ENCODE measurements at places on chromosomes 1 and 21.

DNA sequence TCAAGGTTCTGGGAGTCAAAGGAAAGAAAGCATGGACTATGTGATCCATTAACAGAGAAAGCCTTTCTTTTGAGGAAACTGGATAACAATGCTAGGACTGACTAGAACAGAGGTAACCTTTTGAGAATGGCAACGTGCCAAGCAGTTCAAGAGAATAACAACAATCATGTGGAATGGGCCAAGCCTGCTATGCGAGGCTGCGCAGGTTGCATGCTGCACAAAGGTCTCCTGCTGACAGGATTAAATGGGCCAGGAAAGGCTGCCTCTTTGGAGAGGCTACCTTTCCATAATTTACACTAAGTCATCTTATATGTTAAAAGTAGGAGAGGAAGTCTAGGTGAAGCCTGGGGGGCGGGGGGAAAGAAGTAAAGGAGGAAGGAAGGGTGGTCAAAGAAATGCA, 5.8 kb downstream of the PCNX2 start:
- no peak for DNase-seq

- no peak for DNase-seq
Measured at GRCh38 chr1:41957568-41957967, 38.8 kb upstream of the HIVEP3 start.

DNA sequence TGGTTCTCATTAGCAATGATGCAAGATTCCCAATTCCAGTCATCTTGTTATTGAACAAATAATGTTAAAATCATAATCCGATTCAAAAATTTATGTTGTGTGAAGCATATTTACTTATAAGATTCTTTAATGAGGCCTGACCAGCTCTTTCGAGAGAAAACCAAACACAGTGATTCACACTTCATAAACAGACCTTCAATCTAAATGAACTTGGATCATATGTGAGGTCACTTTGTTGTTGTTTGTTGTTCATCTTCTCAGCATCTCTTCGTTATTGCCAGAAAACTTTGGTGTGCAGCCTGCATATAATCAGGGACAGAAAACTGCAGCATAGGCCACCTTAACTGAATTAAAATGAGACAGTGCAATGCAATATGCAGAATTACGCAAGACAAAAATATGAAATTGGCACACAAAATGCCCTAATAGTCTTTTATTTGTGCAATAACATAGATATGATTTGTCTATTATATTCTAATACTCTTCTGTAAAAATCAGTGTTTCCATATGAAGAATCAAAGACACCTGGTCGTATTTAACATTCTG, 30.1 kb downstream of the NCAM2 start:
- no peak for DNase-seq

DNA sequence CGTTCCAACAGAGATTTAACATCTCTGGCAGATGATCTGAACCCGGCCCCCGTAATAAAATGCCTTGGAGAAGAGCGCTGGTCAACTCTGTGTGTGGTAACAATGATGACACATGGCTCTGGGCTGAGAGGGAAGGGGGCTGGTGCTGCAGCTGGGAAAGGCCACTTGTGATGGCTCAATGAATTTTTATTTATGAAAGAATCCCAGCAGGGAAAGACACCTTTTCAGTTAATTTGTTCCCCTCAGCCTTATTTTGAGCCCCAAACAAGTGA, 59.4 kb downstream of the SYT6 start:
- DNase-seq: no peak

DNA sequence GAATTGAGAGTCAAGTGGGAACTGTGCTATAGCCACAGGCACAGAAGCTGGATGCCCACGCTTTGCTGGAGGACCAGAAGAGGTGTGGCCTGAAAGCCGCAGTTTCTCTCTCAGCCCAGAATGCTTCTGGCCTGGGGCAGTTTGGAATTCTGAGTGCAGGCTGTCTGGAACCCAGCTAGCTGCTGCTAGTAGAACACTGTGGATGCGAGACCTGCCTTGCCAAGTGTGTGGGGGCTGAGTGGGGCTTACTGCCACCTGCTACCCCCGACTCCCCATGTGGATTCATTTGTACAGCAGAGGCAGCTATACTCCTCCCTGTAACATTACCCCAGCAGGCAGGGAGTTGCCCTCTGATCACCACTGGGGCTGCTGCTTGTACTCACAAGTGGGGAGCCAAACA, 12.2 kb downstream of the ADAMTS1 start:
- no peak for DNase-seq

DNA sequence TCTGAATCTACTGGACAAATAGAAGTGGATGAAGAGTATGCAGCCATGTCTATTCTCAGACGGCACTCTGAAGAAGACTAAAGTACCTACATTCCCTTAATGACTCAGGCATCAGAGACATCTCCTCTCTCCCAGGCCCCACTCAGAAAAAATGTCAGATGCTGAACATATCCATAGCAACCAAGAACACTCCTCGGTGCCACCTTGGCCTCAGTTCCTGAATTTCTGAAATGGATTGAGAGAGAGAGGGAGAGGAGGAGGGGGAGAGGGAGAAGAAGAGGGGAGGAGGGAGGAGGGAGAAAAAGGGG, 16.0 kb upstream of the OVAAL start:
- DNase-seq: no peak

- no peak for DNase-seq
Measured at GRCh38 chr1:154371436-154371835, 33.7 kb upstream of the IL6R start.

GRCh38 chr1:228778466-228778865, 43.2 kb downstream of the RHOU start:
- DNase-seq: no peak
